ENCODE measurements at places on chromosomes 2 and 18.

- DNase-seq, result no peak
Observed at GRCh38 chr2:133521146-133521745, 47.0 kb downstream of the NCKAP5 start.

GRCh38 chr2:48529194-48529593 lies 760 bp upstream of the STON1 start:
- no peak for DNase-seq

- DNase-seq, result no peak
Observed at GRCh38 chr2:23486684-23487075, 101.7 kb downstream of the KLHL29 start.

DNA sequence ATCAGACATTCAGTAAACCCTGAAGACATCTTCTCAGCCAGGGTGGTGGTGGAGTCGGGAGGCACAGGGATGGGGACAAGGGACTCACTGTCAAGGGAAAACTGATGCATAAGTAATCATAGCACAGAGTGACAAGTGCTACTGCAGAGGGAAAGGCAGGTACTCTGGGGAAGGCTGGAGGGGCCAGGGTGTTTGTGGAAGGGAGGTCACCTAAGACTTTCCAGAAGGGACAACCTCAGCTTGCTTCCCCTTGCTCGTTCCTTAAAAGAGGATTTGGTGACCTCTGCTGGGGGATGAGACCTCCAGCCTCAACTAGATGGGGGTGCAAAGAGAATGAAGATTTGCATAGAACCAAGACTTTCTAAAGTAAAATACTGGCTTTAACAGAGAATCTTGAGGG lies 99.5 kb downstream of the SLC4A3 start:
- DNase-seq, result no peak

DNA sequence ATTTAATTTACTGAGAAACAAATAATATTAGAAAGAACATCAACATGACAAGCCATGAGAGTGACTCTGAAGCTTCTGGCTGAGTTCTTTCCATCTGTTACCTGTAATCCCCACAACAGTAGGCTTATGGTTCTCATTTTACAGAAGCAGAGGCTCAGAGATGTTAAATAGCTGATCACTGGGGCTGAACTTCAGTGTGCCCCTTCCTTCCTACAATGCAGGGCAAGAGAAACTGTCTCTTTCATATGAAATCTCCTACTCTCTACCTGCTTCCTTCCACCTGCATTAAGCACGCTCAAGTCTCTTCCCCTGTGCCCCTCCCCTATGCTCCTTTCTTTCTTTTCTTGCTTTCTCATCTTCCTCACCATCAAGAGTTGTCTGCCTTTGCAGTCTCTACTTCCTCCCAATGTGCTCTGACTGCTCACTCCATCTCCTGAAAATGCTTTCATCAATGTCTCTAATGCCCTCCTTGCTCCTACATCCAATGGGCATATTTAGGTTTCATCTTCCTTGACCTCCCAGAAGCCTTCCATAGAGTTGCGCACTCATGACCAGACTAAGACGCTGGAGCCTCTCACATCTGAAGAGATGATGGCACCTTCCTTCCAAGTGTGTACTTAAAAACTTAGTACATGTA lies 23.7 kb downstream of the APOB start:
- DNase-seq, result no peak

GRCh38 chr2:159229476-159230144 lies 56.9 kb downstream of the WDSUB1 start:
- no peak for DNase-seq

DNA sequence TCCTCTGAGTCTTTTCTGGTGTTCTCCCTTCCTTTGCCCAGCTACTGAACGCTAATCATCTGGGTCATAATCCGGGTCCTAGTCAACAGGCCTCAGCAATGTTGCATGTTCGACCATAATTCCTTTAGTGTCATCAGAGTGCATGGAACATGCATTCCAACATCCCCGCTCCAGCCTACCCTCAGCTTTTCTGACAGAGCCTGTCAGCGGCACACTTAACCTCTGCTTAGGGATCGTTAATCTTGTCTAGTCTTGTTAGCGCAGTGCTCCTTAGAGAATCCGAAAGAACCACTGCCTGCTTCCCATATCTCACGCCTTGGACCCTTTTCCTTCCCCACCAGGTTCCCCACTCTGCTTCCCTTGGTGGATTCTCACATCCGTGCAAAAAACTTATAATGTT lies 767.9 kb upstream of the ID2 start:
- no peak for DNase-seq

DNA sequence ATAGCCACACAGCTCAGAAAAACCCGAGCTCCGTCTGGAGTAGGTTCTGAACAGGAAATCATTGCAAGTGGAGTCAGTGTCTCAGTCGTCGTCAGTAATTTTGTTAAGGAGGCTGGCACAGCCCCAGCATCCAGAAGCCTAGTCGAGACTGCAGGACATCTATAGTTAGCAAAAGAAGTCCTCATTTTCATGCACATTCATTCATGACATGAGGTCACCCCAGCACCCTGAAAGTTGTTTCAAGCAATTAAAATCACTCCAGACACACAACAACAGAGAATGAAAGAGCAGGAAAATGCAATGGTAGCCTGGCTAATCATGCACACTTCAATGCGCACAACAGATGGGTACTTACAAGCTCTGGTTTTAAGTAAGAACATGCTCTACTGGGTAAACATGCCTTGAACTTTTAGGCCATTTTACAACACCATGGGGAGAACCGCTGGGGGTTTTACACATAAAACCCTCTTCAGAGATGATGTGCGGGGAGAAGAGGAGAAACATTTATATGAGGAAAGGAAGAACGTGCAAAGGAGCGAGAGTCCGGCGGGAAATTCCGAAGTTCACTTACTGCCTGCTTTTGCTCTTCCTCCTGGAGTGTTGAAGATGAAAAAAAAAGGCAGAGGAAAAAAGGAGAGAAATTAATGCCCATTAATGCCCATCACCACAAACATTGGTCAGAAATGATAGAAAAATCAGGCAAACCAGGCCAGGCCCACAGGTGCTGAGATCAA lies 77.4 kb upstream of the DNMT3A start:
- DNase-seq, result no peak

DNA sequence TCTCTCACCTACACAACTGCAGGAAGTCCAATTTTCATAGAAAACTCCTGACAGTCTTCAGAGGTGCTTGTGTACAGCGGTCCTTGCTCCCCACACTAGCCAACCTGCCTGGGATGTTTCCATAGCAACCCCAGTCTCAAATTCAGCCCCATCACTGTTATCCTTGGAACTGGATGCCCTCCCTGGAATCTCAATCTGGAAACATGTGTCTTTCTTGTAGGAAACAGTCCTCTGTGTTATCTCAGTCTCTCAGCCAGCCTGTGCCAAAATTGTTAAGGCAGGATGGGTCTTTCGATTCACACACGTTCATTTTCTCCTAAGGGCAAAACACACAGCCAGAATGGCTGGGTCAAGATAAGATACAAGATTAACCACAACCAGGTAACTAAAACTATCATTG lies 295.5 kb upstream of the RND3 start:
- no peak for DNase-seq

DNA sequence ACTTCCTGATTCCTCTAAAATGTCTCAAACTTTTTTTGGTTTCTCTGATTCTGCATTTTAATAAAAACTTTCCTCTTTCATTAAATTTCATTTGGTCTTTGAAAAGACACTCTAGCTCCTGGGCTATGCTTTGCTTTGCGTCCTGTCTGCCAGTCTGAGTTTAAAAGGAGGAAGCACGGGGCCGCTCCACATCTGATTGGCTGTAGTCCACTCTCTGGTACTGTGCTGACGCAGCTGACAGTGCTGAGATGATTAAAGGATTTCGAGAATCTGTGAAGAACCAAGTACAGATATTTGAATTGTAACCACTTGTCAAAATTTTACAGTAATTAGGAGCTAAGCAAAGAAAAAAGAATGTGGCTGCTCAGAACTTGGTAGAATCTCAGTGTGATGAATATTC lies 199.6 kb upstream of the HNMT start:
- no peak for DNase-seq

Measured in hepatic stellate cell (primary cell).